Muscle of leg (tissue), 16 donors: ENCODE measurements at places on chromosomes 2 and 18. TPM values are rescaled to one million over a fixed set of nuclear protein-coding genes. Genes with fewer than 3 reads are reported as not detected.

GRCh38 chr2:64861452-64862397, 127.5 kb upstream of the SLC1A4 start:
- no peak for DNase-seq

GRCh38 chr2:51559026-51559425, 527.1 kb upstream of the NRXN1 start:
- DNase-seq, result no peak

GRCh38 chr18:34773961-34774766, 64.1 kb downstream of the DTNA start:
- peak; percentile 75 for DNase-seq

The ABCG5 gene
- total RNA-seq, result not detected

The OBSL1 gene
- total RNA-seq, result 120 TPM

GRCh38 chr2:3179208-3179607, 198.4 kb downstream of the EIPR1 start:
- DNase-seq, result no peak

The RGPD3 gene
- 0.44 TPM for total RNA-seq

GRCh38 chr2:233270366-233270765, 18.9 kb downstream of the ATG16L1 start:
- no peak for DNase-seq

- DNase-seq, result peak; percentile 41
Observed at GRCh38 chr2:85920810-85921545, 32.2 kb upstream of the ST3GAL5 start.

GRCh38 chr2:74991977-74992376, 33.5 kb downstream of the POLE4 start:
- DNase-seq, result peak; percentile 76

The ANKRD30B gene
- under 0.01 TPM for total RNA-seq

The RAPGEF4 gene
- total RNA-seq, result 1.2 TPM

DNA sequence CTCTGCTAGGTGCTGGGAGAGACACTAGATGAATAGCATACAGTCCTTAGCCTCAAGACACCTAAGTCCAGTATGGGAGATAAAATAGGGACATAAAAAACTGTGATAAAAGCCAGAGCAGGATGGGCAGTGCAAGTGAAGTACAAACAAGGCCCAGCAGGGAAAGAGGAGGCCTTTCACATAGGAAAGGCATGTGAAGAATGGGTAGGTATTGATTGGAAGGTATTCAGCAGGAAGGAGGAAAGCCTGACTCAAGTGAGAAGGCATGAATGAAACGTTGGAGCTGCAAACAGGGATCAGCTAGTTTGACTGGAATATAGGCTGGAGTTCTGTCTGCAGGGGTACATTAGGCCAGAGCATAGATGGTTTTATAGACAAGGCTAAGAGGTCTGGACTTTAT, 11.0 kb upstream of the CXCR4 start:
- no peak for DNase-seq

The PLCL1 gene
- 13.4 TPM for total RNA-seq

DNA sequence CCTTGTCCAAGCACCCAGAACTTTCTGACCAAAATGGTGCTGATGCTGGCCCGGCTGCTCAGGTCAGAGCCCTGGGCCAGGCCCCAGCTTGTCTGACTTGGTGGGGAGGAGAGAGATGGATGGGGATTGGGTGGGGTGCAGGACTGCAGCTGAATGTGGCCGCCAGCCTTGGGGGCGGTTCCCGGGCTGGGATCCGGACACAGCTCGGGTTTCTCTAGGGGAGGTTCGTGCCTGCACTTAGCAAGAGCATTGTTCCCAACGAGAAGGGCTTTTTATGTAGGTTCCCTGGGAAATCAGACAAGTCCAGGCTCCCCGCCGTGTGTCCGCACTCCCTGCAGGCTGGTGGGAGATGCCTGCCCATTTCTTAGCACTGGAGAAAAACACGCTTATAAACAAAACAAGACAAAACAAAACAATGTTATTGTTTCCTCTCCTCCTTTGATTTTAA, 50.5 kb upstream of the HS6ST1 start:
- peak; percentile 84 for DNase-seq
